Peyer's patch (tissue), 4 donors: ENCODE measurements at places on chromosomes 4 and X. TPM values are rescaled to one million over a fixed set of nuclear protein-coding genes. Genes with fewer than 3 reads are reported as not detected.

ASMT gene
- total RNA-seq, result 12.4 TPM

DNA sequence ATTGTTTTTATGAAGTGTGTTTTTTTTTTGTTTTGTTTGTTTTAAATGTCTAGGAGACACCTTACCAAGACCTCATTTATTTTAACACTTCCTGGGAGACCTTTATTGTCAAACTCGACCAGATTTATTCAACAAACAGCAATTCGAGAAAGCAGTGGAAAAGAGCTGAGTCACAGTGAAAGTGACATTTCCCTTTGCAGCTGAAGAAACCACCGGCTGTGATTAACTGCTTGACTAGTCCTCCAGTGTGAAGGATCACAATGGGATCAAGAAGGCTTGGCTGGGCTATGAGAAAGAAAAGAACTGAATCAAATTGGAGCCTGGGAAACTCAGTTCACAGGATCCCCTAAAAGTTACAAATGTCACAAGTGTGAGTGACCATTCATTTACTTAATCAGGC lies 11.9 kb upstream of the ADH7 start:
- no peak overlapping the region for H3K27ac ChIP-seq
- no peak for DNase-seq

DNA sequence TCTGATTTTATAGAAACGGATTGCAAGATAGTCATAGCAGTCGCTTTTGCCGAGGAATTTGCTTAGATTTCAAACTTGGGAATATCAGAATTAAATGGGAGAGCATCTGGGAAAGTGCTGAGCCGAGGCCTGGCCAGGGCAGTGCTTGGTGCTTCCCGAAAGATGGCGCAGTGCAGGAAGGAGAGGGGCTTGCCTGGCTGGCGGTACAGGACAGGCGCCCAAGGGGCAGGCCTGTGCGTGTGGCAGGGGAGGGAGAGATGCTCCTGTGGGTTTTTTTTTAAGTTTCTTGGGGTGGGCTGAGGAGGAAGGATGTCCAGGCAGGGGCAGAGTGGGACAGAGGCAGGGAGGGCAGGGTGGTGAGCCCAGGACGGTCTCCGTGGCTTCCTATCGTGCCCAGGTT lies 241.1 kb downstream of the AFAP1 start:
- no peak for DNase-seq
- no peaks in the 10 kb centered on the region for H3K4me1 ChIP-seq
- peak overlapping the region; percentile 19 for H3K27ac ChIP-seq
- H3K36me3 ChIP-seq, result no peaks in the 10 kb centered on the region
- H3K27me3 ChIP-seq, result no peaks in the 10 kb centered on the region

DNA sequence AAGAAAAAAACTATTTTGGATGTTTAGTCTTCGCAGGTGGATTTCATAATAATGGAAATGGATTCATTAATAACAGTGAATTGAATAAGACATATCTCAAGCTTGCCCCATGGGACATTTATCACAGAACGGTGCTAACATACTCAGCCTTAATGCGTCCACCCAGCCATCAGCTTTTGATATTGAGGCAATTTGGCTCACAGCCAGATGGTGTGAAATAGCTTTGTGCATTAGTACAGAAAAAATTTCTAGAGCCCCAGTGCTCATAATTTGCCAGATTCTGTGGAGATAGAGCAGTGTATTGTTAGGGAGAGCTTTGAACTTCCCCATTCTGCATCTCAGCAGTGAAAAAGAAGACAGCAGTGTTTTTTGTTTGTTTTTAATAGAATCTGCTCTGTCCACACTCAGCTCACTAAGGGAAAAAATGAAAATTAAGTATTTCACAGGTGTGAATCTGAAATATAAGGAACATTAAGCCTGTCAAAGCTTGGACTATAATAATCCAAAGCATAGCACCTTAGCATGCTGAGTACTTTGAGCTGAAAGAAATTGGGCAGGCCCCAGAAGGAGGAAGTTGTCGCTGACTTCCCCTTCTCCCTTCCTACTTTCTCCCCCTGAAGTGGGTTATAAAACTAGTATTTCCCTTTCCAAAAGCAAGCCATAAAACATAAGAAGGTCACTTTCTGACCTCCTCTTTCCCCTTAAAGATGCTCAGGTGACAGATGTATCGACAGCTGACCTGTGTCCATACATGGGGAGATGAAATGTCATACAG lies 295.8 kb downstream of the MAGEB5 start:
- H3K4me1 ChIP-seq, result no peaks in the 10 kb centered on the region
- H3K4me3 ChIP-seq, result no peak overlapping the region
- no peaks in the 10 kb centered on the region for H3K36me3 ChIP-seq
- no peak overlapping the region for H3K27ac ChIP-seq

- H3K27me3 ChIP-seq, result no peaks in the 10 kb centered on the region
- DNase-seq, result no peak
- no peaks in the 10 kb centered on the region for H3K36me3 ChIP-seq
- H3K4me3 ChIP-seq, result no peak overlapping the region
- H3K4me1 ChIP-seq, result no peaks in the 10 kb centered on the region
These were observed 51.7 kb upstream of the STPG2 start for GRCh38 chr4:98195005-98195404.

DNA sequence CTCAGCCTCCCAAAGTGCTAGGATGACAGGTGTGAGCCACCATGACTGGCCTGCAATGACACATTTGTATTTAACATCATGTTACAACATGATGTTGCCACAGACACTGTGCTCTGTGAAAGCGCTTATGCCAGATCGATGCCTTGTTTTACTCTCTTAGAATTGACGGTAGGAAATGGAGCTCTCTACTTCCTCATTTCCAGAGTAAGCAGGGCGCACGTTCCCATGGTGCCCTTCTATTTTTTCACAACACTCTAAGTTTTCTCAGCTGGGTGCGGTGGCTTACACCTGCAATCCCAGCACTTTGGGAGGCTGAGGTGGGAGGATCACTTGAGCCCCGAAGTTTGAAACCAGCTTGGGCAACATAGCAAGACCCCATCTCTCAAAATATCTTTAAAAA lies 60.7 kb upstream of the DHRSX start:
- no peak overlapping the region for H3K27ac ChIP-seq
- H3K27me3 ChIP-seq, result no peaks in the 10 kb centered on the region
- H3K4me3 ChIP-seq, result no peak overlapping the region
- DNase-seq, result no peak
- H3K4me1 ChIP-seq, result no peaks in the 10 kb centered on the region
- H3K36me3 ChIP-seq, result no peaks in the 10 kb centered on the region

SNX25 gene
- 92.4 TPM for total RNA-seq

- H3K27ac ChIP-seq, result no peak overlapping the region
- no peak for DNase-seq
- no peaks in the 10 kb centered on the region for H3K27me3 ChIP-seq
- H3K36me3 ChIP-seq, result no peaks in the 10 kb centered on the region
- H3K4me3 ChIP-seq, result no peak overlapping the region
- no peaks in the 10 kb centered on the region for H3K4me1 ChIP-seq
These were observed 610.2 kb downstream of the PCDH18 start for GRCh38 chr4:136922066-136922465.

GRCh38 chr4:102105983-102106382 lies 239.3 kb downstream of the SLC39A8 start:
- no peak for DNase-seq
- no peaks in the 10 kb centered on the region for H3K4me1 ChIP-seq
- no peak overlapping the region for H3K4me3 ChIP-seq
- no peak overlapping the region for H3K27ac ChIP-seq
- H3K27me3 ChIP-seq, result no peaks in the 10 kb centered on the region

MAGEA6 gene
- not detected for total RNA-seq

- no peak overlapping the region for H3K4me3 ChIP-seq
- H3K36me3 ChIP-seq, result no peaks in the 10 kb centered on the region
- DNase-seq, result no peak
- H3K4me1 ChIP-seq, result no peaks in the 10 kb centered on the region
These were observed 55.0 kb downstream of the PAPSS1 start for GRCh38 chr4:107665001-107665400.

GRCh38 chrX:18620349-18620748 lies 51.6 kb downstream of the RS1 start:
- no peaks in the 10 kb centered on the region for H3K4me1 ChIP-seq
- no peak for DNase-seq
- H3K4me3 ChIP-seq, result no peak overlapping the region
- no peak overlapping the region for H3K27ac ChIP-seq

TMEM31 gene
- not detected for total RNA-seq

GRCh38 chr4:87360338-87360935 lies 30.6 kb downstream of the HSD17B11 start:
- H3K4me1 ChIP-seq, result no peaks in the 10 kb centered on the region
- H3K27me3 ChIP-seq, result no peaks in the 10 kb centered on the region
- no peak overlapping the region for H3K27ac ChIP-seq
- H3K4me3 ChIP-seq, result no peak overlapping the region
- no peak for DNase-seq
- peaks cover 91% of the 10 kb centered on the region for H3K36me3 ChIP-seq

TTC29 gene
- total RNA-seq, result not detected

ARHGAP36 gene
- not detected for total RNA-seq

- no peak overlapping the region for H3K4me3 ChIP-seq
- no peak for DNase-seq
- H3K27me3 ChIP-seq, result no peaks in the 10 kb centered on the region
- H3K4me1 ChIP-seq, result no peaks in the 10 kb centered on the region
- H3K36me3 ChIP-seq, result no peaks in the 10 kb centered on the region
These were observed 276.7 kb downstream of the UNC5C start for GRCh38 chr4:95272036-95272435.

- no peaks in the 10 kb centered on the region for H3K27me3 ChIP-seq
- no peaks in the 10 kb centered on the region for H3K4me1 ChIP-seq
- H3K27ac ChIP-seq, result no peak overlapping the region
- DNase-seq, result no peak
- no peak overlapping the region for H3K4me3 ChIP-seq
These were observed 11.3 kb upstream of the APLN start for GRCh38 chrX:129665916-129666644.
